ENCODE measurements at places on chromosomes 7 and 10.

GRCh38 chr7:17302575-17303142, 4.2 kb downstream of the AHR start:
- DNase-seq: no peak

- DNase-seq: no peak
Measured at GRCh38 chr7:17952387-17952786, 12.1 kb upstream of the SNX13 start.

DNA sequence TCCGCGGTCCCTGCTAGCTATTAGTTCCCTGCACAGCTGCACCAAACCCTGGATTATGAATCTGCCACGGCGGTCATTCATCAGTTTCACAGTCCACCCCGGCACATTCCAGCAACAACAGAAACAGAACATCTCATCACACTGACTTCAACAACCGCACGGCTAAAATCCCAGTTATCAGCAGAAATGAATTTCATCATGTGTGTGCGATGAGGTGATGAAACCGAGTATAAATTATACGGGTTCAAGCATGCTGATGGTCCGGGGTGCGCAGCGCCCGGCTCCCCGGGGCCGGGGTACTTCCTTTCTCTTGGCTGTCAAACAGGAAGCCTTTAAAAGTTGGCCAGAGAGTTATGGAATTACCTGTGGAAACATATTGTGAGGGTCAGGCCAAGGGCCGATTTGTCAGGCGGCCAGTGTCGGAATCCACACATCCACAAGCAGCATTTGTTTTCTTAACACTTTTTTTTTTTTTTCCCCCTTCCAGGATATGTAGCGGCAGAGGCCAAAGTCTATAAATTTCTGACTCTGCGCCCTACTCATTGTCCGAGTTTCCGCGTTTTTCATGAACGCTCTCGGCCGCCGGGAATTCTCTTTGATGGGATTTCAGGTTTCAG, 420.9 kb upstream of the MGMT start:
- no peak for DNase-seq

DNA sequence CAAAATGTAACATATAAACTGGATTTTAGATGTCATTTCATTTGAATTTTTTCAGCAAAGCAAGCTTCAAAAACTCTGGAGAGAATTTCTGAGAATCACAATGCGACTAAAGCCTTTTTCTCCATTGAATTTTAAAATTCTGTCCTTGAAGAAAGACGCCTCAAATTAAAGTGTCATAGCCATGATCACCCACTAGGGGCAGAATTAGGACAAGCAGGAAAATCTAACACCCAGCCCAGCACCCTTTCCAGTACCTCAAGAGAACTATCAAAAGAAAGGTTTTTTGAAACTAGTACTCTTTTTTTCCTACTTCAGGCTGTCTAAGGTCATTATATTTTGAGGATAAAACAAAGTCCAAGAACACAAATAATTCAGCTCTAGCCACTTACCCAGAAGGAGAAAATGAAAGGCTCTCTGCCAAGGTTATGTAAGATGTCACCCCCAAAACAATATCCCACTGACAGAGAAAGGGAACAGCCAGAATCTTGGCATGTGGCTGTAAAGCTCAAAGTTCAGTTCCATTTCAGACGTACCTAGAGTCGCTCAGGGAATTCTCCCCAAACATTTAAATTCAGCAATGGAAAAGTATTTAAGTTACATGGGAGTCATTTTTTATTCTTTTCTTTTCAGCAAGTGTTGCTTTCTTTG, 299.4 kb downstream of the SNX13 start:
- peak; percentile 8 for DNase-seq

DNA sequence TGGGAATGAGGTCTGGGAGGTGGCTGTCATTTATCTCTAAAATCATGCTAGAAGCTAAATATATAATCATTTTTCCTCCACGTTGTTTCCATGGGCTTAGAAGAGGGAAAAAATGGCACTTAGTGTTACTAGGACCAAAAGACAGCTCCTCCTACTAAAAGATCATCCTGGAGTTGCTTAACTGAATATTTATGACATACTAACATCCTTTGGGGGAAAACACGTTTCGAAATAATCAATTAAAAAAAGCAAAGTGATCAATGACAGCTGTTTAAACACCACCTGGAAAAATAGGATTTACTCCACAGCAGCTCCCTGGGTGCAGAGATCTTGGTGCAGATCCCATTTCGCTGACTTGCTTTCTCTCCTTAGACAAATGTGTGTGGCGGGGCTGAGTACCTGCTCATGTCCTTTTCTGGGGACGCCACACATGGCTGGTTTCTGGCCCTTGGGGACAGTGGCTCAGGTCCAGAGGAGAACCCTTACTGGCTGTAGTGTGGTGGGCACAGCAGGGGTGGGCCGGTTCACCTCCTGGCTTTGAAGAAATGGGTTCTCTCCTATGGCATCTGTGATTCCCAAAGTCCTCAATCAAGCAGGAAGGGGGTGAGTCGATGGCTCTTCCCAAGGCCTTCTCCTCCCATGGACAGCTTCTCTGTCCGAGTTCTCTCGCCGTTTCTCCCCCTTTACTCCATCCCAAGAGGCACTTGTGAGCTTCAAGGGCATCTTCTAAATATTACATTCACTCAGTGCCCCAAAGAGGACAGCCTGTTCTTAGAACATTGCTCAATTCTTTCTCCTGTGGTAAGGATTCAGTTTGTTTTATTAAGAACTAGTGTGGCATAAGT, 156.4 kb upstream of the KLF14 start:
- DNase-seq: no peak

DNA sequence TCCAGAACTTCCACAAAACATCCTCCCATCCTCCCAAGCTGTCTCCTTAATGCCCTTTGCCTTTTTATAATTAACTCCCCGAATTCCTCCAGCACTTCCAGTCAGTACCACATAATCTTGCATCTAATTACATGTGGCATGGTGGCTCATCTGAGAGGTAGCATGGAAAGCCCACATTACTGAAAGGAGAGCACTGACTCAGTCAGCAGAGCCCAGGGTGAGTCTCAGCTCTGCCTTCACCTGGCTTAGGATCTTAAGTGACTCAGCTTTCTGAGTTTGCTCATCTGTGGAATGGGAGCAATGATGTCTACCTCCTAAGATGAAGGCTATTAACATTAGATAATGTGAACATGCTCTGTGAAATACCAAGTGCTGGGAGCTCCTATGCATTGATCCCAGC, 433.9 kb downstream of the SORCS3 start:
- DNase-seq: no peak

DNA sequence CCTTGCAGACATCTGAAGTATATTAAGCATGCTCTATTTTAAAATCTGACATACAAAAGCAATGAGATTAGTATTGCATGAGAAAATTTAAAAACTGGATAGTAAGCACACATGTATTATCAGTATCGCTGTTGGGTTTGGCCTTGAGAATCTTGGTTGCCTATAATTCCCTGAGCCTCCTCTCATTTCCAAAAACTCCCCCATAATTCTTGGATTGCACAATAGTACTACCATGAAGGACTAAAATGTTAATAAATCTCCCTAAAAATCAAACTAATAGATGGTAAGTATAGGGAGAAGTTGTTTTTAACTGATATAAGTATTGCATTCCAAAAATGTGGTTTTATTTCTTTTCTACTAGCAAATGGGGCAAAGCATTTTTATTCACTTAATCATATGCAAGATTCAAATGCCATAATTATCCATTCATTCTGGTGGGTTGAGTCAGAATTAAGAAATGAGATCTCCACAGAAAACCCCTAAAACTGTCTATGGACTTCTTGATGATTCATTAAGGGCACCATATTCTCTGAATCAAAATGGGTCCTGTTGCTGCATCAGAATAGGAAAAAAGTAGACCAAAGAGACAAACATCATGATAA, 10.3 kb upstream of the VIM start:
- DNase-seq: no peak

DNA sequence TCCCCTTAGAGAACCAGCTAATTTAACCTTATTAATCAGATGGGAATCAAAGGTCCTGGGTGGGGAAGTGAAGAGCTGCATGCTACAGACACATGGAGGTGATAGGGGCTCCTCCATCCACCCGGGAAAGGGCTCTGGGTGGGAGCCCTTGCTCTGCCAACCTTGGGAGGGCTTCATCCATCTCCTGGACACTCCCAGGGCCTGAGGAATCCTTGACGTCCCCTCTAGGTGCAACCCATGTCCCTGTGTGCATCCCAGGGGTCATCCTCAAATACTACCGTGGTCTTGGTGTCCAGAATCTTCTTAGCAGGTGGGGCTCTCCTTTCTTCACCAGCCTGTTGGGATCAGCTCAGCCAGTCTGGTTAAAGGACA, 55.4 kb upstream of the IGFBP3 start:
- DNase-seq: no peak

- DNase-seq: no peak
Measured at GRCh38 chr7:91777522-91777921, 103.0 kb downstream of the MTERF1 start.

- DNase-seq: no peak
Measured at GRCh38 chr7:43387932-43388331, 195.0 kb upstream of the STK17A start.

DNA sequence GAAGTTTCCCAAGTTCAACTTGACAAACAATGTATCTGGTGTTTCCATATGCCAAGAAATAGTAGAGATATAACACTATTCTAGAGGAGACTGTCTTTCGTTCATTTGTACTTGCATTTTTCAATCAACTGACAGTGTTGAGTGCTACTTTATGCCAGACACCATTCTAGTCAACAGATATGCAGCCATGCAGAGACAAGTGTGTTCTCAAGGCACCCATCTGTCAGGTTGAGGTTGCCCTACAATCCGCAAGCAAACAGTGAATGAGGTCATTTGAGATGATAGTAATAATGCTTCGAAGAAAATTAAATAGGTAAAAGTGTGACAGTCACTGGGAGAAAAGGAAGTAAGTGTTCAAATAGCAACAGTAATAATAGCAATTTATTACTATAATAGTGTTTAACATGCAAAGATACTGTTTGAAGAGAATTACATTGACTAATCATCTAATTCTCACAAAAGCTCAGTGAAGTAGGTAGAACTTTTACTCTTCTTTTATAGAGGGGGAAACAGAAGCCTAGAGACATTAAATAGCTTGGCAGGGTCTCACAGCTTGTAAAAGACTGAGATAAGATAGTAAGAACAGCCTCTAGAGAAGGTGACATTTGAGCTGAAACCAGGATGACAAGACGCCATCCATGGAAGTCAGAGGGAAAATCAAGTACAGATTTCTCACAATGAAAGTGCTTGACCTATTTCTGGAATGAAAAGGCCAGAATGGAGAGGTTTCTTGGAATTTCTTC, 936.9 kb downstream of the SORCS3 start:
- DNase-seq: no peak

Data from stimulated activated CD4-positive, alpha-beta T cell treated with anti-CD3 and anti-CD28 coated beads, Interleukin-2, amount 100 ng/mL, for 4 hours (primary cell).